ENCODE measurements at places on chromosomes 7 and 10.

GRCh38 chr7:127532736-127533135, 52.7 kb downstream of the GCC1 start:
- DNase-seq = no peak

DNA sequence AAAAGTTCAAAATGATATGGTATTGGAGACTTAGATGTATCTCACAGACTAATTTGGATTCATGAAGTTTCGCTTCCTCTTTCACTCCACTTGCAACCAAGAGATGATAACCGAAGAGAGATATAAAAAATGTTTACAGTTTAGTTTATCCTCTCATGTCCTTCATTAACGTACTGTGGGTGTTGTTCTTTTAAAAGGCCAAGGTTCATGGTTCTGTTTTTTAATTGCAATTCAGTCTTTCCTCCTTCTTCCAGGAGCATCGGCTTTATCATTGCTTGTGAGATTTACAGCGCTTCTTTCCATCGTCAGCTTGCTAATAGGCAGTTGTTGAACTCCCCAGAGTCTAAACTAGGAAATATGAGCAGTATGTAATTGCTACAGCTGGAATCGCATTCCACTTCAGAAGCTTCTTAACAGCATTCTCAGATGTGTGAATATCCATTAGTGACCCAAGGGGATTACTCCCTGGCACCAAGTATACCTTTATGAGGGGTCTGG, 75.9 kb upstream of the HGF start:
- no peak for DNase-seq

GRCh38 chr10:31219306-31219705, 99.7 kb upstream of the ZEB1 start:
- no peak for DNase-seq

- DNase-seq = no peak
Observed at GRCh38 chr10:79145517-79146470, 77.0 kb downstream of the ZMIZ1 start.
